SIG-M5 (cell line): ENCODE measurements at places on chromosomes 11 and 22.

DNA sequence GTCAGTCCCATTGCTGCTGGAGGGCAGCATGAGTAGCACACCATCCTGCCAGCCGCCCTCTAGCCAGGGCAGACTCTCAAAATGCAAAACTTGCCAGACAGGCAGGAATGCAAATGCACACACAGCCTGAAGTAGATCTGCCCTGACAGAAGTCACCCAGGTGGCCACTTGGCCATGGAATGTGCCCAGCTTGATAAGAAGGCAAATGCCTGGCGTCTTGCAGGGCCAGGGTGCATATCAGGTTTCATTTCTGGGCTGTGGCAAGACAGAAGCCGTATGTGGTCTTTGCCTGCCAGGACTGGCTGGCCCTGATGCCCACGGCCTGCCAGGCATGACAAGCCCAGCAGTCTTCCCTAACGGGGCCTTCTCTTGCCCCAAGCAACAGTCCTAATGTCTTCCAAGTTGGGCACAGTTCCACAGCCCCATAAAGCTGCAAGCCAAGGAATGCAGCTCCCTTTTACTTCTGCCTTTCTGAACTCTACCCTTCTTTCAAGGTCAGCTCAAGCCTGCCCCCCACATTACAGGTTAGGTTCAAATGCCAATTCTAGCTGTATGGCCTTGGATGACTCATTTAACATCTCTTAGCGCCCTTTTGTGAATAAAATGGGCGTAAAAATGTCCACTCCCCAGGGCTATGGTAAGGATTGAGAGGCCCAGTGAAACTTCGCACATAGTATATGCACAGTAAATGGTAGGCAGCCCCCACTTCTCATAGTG lies 29.7 kb downstream of the POU2AF3 start:
- no peak for DNase-seq

GRCh38 chr11:61273178-61274078 lies 21.7 kb downstream of the VWCE start:
- DNase-seq = no peak

- DNase-seq = no peak
Observed at GRCh38 chr11:93572171-93572570, 29.0 kb upstream of the SMCO4 start.

DNA sequence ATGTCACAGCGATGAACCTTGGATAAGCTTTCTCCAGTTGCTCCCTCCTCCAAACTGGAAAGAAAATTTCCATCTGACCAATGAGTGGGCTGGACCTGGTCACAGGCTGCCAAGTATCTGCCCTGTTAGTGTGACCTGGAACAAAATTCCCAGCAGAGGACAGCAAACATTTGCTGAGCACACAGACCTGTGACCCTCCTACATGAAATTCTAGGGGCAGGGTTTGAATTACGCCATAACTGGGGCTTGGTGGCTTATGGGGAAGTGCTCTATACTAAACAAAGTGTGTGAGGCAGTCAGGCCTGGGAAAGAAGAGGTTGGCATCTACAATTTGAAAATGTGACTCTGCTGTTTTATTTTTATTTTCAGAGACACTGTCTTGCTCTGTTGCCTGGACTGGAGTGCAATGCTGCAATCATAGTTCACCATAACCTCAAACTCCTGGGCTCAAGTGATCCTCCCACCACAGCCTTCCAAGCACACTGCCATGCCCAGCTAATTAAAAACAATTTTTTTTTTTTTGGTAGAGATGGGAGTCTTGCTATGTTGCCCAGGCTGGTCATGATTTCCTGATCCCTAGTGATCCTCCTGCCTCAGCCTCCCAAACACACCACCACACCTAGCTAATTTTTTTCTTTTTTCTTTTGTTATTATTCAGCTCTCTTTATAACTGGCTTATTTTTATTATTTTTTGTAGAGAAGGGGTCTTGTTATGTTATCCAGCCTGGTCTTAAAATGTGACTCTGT lies 13.6 kb upstream of the XBP1 start:
- peak; percentile 72 for DNase-seq

GRCh38 chr11:74012074-74012809 lies 3.4 kb upstream of the UCP3 start:
- no peak for DNase-seq

- DNase-seq = no peak
Observed at GRCh38 chr11:12150831-12151382, 40.5 kb downstream of the MICAL2 start.

- DNase-seq = no peak
Observed at GRCh38 chr11:110720431-110721275, 8.4 kb upstream of the ARHGAP20 start.

DNA sequence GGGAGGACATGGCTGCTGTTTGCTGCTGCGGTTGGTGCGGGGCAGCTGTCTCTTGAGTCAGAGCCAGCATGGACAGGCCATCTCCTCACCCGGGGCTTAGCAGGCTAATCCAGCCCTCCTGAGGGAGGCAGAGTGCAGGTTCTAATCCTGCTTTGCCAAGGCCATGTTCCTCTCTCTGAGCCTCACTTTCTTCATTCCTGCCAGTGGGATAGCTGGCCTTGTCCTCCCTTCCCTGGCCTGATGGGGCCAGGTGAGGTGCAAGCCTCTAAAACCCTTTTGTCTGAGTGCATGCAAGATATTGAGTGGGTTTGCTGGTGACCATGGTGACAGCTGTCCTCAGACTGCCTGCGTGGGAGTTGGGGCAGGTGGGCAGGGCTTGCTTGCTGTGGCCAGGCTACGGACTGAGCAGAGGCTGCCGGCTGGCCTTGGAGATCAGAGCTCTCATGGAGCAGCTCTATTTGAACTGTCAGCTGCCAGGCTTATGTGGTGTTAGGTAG lies 3.6 kb downstream of the USP35 start:
- DNase-seq = no peak

- no peak for DNase-seq
Observed at GRCh38 chr11:116331381-116331780, 441.4 kb downstream of the BUD13 start.
